ENCODE measurements at places on chromosomes 2 and 18. TPM values are rescaled to one million over a fixed set of nuclear protein-coding genes. Genes with fewer than 3 reads are reported as not detected.

DNA sequence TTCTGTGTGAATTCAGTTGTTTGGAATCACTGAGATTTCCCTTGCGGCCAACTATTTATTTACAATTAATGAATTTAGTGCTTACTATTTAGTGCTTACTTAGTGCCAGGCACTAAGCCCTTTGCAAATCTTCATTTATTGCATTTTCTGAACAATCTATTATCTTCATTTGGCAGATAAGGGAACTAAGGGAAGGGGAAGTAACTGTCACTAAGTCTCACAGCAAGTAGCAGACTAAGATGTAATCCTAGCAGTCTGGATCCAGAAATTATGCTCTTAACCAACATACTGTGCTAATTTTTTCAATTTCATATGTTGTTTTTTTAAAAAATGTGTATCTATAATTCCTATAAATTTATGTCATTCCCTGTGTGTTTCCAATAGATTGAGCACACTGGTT lies 214.4 kb upstream of the EPC2 start:
- H3K36me3 ChIP-seq = no peaks in the 10 kb centered on the region
- no peak overlapping the region for H3K4me3 ChIP-seq
- no peaks in the 10 kb centered on the region for H3K27me3 ChIP-seq
- no peak for DNase-seq
- H3K4me1 ChIP-seq = no peaks in the 10 kb centered on the region

- H3K4me1 ChIP-seq = peaks cover 28% of the 10 kb centered on the region
- peak overlapping the region; percentile 76 for H3K4me3 ChIP-seq
- H3K27me3 ChIP-seq = no peaks in the 10 kb centered on the region
- peak overlapping the region; percentile 84 for H3K27ac ChIP-seq
- peak; percentile 64 for DNase-seq
- no peaks in the 10 kb centered on the region for H3K36me3 ChIP-seq
Observed at GRCh38 chr18:75211953-75212750, 1.6 kb downstream of the TSHZ1 start.

DNA sequence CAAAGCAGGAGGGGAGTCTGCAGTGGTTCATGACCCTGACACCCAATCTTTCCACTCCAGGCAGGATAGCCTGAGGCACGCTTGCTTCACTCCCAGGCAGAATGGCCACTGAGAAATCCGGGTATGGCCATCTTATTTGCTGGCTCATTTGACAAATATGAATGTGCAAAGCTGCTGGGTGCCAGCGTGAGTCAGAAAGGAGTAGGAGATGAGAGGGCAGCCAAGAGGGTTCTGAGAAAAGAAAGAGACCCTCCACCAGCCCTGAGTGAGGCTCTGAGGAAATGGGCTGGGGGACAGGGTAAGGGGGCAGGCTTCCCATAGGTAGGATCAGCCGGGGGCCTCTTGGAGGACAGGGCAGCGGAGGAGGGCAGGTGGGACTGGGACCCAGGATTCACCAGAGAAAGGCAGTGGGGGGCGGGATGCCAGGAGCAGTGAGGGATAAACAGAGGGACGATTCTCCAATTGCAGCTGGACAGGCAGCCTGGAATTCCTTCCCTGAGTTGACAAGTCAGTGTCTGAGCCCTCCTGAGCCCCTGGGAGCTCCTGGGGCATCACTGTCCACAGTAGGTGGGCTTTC lies 15.2 kb downstream of the RAMP1 start:
- no peak overlapping the region for H3K27ac ChIP-seq
- no peak for DNase-seq
- no peaks in the 10 kb centered on the region for H3K36me3 ChIP-seq

Gene IGFBP2
- total RNA-seq = 177 TPM

DNA sequence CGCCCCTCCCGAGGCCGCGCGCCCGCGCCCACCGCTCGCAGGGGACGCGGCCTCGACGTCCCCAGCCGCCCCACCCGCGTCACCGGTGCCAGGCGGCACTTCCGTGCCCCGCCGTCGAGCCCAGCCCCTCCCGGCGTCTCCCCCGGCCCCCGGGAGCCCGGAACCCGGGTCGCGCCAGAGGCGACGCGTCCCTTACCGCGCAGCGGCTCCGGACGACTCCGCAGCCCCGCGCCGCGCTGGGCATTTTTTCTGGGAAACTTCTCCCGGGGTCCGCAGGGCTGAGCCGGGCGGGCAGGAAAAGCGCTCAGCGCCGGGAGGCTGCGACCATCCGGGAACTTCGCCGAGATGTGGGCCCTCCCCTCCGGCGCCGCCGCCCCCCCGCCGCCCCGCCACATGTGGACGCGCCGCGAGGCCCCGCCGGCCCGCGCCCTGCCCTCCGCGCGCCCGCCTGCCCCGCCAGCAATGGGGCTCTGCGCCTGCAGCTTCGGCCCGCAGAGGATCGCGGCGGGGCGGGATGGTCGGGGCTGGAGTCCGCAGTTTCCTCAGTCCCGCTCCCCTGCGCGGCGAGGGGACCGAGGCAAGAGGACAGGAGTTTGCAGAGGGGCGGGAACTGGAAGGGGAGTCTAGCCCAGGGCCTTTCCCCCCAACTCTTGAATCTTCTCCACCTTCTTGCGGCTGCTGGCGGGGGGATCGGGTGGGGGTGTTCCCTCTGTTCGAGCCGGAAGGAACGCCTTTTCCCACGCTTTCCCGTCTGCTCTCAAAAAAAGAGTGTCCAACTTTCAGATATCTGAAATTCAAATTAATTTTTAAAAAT lies 81.5 kb downstream of the CHRNA1 start:
- H3K4me3 ChIP-seq = peak overlapping the region; percentile 64
- no peaks in the 10 kb centered on the region for H3K4me1 ChIP-seq
- peak overlapping the region; percentile 45 for H3K27ac ChIP-seq
- peaks cover 5% of the 10 kb centered on the region for H3K27me3 ChIP-seq
- no peaks in the 10 kb centered on the region for H3K36me3 ChIP-seq

GRCh38 chr18:40995529-40995928 lies 959.5 kb upstream of the PIK3C3 start:
- no peaks in the 10 kb centered on the region for H3K4me1 ChIP-seq
- no peaks in the 10 kb centered on the region for H3K27me3 ChIP-seq
- no peak overlapping the region for H3K4me3 ChIP-seq
- no peaks in the 10 kb centered on the region for H3K36me3 ChIP-seq
- no peak overlapping the region for H3K27ac ChIP-seq

DNA sequence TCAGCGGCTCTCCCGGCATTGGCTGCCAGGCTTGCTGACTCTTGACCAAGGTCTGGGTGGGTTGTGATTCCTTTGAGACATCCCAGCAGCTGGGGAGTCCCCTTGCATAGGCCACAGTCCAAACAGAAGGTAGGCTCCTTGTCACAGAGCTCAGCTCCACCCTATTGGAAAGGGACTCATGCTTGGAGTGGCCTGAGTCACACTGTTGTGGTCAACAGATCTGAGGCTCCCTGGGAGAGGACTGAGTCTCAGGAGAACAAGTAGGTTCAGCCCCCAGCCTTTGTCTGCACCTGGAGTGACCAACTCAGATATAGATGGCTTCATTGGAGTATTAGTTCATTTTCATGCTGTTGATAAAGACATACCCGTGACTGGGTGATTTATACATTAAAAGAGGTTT lies 32.1 kb upstream of the SH3BP4 start:
- H3K27me3 ChIP-seq = no peaks in the 10 kb centered on the region
- no peak for DNase-seq
- no peaks in the 10 kb centered on the region for H3K4me1 ChIP-seq
- H3K4me3 ChIP-seq = no peak overlapping the region

Gene PROC
- total RNA-seq = 3.4 TPM

Gene ICOS
- 0.32 TPM for total RNA-seq

Gene GALNT13
- total RNA-seq = 0.07 TPM

- no peaks in the 10 kb centered on the region for H3K36me3 ChIP-seq
- H3K27me3 ChIP-seq = peaks cover 8% of the 10 kb centered on the region
- DNase-seq = peak; percentile 54
- H3K4me1 ChIP-seq = peaks cover 5% of the 10 kb centered on the region
- peak overlapping the region; percentile 69 for H3K4me3 ChIP-seq
- H3K27ac ChIP-seq = peak overlapping the region; percentile 78
Observed at GRCh38 chr2:85887566-85888019, 1.2 kb downstream of the ST3GAL5 start.

DNA sequence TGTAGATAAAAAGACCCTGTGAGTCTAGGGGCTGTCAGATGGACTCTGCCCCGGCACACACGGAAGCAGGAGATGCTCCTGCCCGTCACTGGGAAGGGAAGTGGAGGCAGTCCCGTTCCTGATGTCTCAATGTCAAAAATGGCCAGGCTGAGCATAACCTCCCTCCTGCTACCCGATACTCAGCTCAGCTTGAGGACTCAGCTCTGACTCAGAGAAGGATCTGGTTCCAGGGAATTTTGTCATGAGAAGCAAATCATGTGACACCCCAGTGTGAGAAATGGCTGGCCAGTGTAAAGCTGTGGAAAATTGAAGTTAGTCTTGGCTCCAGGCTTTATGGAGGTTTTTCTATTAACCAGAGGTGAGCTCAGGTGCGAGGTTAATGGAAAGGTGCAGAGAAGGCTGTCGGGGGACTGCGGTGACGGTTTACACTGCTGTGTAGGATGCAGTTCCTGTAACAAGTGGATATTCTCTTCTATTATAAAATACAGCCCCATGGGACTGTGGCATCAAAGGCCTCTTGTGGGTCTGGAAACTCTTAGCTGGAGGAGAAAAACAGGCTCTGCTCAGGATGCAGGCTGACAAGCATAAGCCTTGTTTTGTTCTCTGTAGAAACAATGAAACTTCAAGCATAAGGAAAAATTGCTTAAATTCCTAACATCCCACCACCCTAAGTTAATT lies 24.7 kb upstream of the AGAP1 start:
- H3K4me3 ChIP-seq = no peak overlapping the region
- peak; percentile 31 for DNase-seq
- H3K27ac ChIP-seq = no peak overlapping the region
- no peaks in the 10 kb centered on the region for H3K36me3 ChIP-seq
- H3K27me3 ChIP-seq = no peaks in the 10 kb centered on the region

Gene DOCK10
- total RNA-seq = 17.4 TPM

Gene ACTG2
- total RNA-seq = 25.4 TPM

- H3K4me3 ChIP-seq = no peak overlapping the region
- no peaks in the 10 kb centered on the region for H3K27me3 ChIP-seq
- no peak for DNase-seq
Observed at GRCh38 chr18:46748466-46748865, 8.4 kb downstream of the ST8SIA5 start.

Gene DNAJC5G
- not detected for total RNA-seq

DNA sequence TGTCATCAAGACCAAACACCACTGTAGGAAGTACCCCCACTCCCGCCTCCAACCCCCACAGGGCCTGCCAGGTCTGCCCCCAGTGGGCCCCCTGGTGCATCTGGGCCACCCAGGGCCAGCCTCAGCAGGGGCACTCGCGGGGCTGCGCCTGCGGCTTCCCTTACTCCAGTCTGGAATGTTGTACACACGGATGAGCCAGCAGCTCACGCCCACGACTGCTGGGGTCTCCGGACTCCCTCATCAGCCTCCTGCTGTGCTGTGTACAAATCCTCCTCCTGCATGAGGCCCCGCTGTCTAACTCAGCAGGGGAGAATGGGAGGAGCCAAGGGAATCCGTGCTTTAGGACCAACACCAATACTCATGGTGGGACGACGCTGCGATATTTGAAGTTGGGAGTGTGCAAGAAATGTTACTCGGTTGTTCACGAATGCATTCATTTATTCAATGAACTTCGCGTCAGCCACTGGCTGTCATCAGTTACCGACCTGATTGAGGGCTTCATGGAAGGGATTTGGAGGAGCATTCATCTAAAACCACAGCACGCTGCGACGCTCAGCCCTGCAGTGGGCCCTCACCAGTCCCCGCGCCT lies 654 bp upstream of the ASB1 start:
- no peak for DNase-seq
- peak overlapping the region; percentile 95 for H3K27ac ChIP-seq
- no peaks in the 10 kb centered on the region for H3K27me3 ChIP-seq
- H3K4me1 ChIP-seq = no peaks in the 10 kb centered on the region

DNA sequence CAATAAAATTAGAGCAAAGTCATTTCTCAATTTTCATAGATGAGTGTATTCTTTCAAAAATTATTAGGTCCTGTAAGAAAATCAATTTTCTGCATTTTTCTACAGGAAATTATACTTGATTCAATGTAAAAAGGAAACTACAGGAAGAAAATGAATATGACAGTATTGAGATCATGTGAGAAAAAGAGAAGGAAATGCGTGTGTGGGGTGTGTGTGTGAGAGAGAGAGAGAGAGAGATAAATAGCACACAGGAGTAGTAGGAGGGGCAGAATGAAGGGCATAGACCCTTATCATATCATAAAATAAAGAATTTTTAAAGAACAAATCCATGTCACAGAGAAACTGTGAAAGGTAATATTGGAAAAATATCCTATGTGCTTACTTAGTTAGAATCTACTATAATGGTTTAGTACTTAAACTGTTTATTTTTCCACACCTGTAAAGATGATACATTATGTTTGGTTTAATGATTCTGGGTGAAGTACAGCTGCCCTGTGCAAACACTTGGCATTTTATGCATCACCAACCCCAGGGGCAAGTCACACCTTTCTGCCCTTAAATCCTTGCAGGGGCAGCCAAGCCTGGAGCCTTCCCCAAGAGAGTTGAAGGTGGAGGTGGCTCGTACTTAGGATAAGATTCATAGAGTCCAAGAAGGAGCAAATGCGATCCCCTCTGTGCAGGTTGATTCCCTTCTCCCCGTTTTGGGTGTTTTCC lies 276.4 kb downstream of the TGIF1 start:
- no peaks in the 10 kb centered on the region for H3K27me3 ChIP-seq

- no peaks in the 10 kb centered on the region for H3K27me3 ChIP-seq
- H3K4me1 ChIP-seq = peaks cover 6% of the 10 kb centered on the region
- peak overlapping the region; percentile 22 for H3K4me3 ChIP-seq
- DNase-seq = peak; percentile 71
- H3K36me3 ChIP-seq = no peaks in the 10 kb centered on the region
Observed at GRCh38 chr2:70143314-70144150, 47.3 kb downstream of the C2orf42 start.

DNA sequence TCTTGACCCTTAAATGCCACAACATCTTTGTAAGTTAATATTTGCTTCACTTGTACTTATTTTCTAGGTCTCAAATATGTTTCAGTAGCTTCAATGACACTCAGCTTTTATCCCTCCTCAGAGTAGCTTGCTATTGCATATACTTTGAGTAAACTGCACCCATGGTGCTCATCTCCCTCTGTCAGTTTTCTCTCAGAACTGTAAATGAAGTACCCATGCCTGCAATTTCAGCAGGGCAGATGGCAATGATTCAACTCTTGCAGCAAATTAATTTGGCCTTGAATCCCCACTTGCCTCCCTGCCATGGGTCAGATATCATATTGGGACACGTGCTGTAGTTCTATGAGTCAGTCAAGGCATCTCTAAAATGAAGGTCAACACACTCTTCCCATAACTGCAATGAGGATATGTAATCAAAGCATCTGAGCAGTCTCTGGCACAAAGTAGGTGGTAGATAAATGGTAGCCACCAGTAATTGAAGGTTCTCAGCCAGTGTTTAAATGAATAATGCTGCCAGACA lies 225.8 kb downstream of the PIEZO2 start:
- no peak for DNase-seq
- H3K27ac ChIP-seq = no peak overlapping the region
- H3K27me3 ChIP-seq = no peaks in the 10 kb centered on the region
- H3K36me3 ChIP-seq = no peaks in the 10 kb centered on the region
- no peaks in the 10 kb centered on the region for H3K4me1 ChIP-seq
- H3K4me3 ChIP-seq = no peak overlapping the region

Gene SERPINB3
- total RNA-seq = not detected

Gene LHCGR
- total RNA-seq = not detected

Gene STARD6
- total RNA-seq = not detected

GRCh38 chr2:151053661-151053990 lies 208.0 kb downstream of the RBM43 start:
- H3K27ac ChIP-seq = no peak overlapping the region
- H3K4me3 ChIP-seq = no peak overlapping the region
- H3K27me3 ChIP-seq = no peaks in the 10 kb centered on the region

Gene PXDN
- total RNA-seq = 20.0 TPM

Measured in colonic mucosa (tissue), 4 donors.